ENCODE measurements at places on chromosomes 2 and 18. TPM values are rescaled to one million over a fixed set of nuclear protein-coding genes. Genes with fewer than 3 reads are reported as not detected.

Gene NCKAP1
- polyA plus RNA-seq, result 139 TPM

GRCh38 chr18:9737472-9738121, 29.5 kb downstream of the RAB31 start:
- peak; percentile 52 for DNase-seq

Gene GDF7
- polyA plus RNA-seq, result 7.8 TPM

GRCh38 chr2:121599963-121600651, 49.2 kb downstream of the CLASP1 start:
- no peak for DNase-seq

GRCh38 chr18:79739440-79739778, 58.3 kb upstream of the KCNG2 start:
- no peak for DNase-seq

Gene NOP58
- 93.9 TPM for polyA plus RNA-seq

- no peak for DNase-seq
These were observed 34.1 kb downstream of the INO80D start for GRCh38 chr2:206051912-206052311.

DNA sequence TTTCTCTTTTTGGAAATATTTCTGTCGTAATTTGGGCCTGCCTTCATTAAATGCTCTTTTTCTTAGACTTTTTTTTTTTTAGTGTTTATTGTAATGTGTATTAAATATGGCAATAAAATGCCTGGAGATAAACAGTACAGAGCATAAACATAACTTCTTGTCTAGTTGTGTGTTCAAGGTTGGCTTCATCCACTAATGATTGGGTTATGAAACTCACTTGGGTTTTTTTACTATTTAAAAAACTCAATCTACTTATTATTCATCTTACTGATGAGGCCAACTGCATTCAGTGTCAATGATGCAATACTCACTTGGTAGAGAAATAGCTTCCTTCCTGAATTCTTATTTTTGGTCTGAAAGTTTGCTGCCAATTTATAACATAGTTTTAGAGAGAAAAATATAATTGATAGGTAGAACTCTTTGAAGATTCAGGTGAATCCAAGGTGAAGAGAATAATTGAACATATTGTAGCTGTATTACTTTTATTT, 144.2 kb upstream of the NABP1 start:
- DNase-seq, result no peak

DNA sequence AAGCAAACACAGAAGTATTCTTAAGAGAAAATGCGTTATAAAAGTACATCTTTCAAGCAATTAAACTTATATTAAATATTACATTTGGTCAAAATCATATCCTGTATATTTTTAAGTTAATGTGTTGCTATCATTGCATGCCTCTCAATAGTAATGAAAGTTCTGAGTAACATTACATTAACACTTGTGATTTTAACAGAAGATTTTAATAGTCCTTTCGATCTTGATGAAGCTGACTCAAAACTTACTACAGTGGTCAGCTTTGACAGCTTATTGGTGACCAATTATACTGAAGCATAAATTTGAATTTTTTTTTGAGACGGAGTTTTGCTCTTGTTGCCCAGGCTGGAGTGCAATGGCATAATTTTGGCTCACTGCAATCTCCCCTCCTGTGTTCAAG, 303.3 kb downstream of the GALR1 start:
- DNase-seq, result no peak

Gene IL36B
- not detected for polyA plus RNA-seq

Gene CBLN2
- 10.3 TPM for polyA plus RNA-seq

Gene SPATA3
- not detected for polyA plus RNA-seq

GRCh38 chr2:9710311-9710710, 79.5 kb upstream of the YWHAQ start:
- no peak for DNase-seq

DNA sequence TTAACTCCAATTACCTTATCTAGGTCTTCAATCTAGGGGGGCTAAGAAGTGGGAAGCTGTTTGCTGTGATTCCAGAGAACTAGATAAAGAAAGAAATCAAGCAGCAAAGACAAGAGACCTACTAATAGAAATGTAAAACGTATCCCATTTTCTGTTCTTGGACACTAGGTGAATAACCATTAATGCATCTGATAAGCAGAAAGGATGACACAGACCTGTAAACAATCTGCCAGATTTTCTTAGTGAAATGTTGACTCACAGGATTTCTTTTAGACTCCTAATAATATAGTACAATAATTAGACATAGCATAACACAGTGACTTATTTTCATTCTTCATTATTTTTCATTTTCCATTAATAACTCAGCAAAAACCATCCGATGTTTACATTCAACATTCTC, 1.3 kb downstream of the WDR35 start:
- DNase-seq, result no peak

Gene ACTR1B
- 54.2 TPM for polyA plus RNA-seq

DNA sequence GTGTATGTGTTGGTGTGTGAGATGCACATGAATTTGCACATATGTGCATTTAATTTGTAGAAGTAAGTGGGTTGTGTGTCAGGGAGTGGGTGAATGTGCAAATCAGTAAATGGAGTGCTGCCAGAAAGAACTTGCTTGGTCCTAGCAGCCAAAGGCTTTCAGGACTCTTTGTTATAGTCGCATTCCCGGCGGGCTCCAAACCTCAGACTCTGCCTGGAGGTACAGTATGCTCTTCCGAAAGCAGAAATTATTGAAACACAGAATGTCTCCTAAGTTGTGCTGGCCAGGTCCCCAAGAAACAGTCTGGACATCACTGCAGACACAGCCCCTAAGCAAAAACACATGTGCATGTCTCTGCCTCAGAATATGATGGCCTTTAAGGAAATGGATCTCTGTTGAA, 232.4 kb downstream of the INSIG2 start:
- no peak for DNase-seq

GRCh38 chr2:226981791-226982326, 146.0 kb downstream of the RHBDD1 start:
- DNase-seq, result no peak

DNA sequence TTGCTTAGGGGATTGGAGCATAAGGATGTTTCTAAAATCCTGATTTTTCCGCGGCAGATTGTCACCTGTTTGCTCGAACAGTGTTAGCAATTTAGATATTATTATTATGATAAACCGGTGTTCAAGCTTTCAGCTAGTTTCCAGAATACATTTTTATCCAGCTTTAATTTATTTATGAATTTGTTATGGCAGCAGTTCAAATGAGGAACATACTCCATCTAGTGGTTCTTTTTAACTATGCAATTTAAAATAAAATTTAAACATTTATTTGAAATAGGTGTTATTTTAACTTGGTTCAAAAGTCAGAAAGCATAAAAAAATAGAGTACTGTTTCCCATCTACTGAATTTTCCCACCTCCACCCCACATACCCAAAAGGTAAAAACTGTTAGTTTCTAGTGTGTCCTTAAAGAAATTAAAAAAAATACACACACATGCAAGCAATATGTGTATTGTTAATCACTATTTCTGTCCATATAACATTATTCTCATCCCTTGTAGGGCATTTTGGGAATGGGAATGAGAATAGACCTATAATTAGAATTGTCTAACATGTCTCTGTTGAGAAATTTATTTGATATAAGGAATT, 23.2 kb downstream of the ACOXL start:
- no peak for DNase-seq

Gene NT5DC4
- polyA plus RNA-seq, result 0.14 TPM

DNA sequence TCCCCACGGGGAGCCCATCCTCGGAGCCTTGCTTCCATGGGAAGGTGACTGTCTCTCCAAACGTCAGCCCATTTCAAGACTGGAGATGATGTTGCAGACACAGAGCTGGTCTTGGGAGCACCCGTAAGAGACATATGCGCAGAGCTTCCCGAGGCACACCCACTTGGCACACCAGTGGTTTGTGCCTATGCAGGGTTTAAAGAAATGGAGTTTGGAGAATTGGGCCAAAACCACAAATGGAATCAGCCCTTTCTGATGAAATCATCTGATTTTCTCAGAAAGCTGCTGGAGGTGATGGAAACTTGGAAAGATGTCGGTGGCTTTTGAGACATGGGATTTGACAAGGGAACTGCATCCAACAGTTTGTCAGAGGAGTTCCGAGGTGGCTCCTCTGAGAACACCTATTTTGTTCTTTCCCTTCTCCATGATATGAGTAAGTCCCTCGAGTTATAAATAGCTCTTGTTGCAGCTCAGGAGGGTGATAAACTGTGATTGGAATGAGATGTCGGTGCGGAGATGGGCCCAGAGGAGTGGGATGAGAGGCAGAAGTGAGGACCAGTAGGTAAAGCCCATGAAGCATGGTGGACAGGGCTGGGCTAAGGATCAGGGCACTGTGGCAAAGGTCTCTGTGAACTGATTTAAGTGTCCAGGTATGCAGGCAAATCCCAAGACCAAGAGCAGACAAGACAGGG, 225.7 kb downstream of the ACKR3 start:
- DNase-seq, result no peak

Gene MMADHC
- 110 TPM for polyA plus RNA-seq

Gene PLCL1
- polyA plus RNA-seq, result 16.5 TPM

DNA sequence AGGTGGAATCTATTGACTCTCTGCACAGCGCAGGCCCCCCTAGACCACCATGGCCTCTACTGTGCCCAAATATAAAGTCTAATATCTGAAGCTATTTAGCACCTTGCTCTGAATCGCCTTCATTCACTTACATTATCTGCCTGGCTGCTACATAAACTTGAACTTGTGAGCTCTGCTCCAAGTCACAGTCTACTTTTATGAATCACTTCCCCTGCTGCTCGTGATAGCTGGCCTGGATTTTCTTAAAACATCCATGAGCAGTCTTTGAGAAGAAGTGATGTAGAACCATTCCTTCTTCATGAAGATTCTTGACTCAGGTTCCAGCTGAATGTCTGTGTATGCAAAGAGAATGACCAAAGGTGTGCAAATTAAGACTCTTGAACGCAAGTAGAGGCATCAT, 359.5 kb downstream of the RND3 start:
- DNase-seq, result no peak

GRCh38 chr2:33484042-33484621, 7.7 kb downstream of the RASGRP3 start:
- no peak for DNase-seq

GRCh38 chr18:63141778-63142176, 177.8 kb downstream of the BCL2 start:
- DNase-seq, result no peak

- no peak for DNase-seq
These were observed 71.1 kb upstream of the SESTD1 start for GRCh38 chr2:179335732-179336131.

- DNase-seq, result no peak
These were observed 104.6 kb downstream of the CAPN13 start for GRCh38 chr2:30702694-30703093.

Gene SCYGR4
- not detected for polyA plus RNA-seq

Gene HMSD
- 1.3 TPM for polyA plus RNA-seq

Gene MAP3K19
- polyA plus RNA-seq, result 0.47 TPM

- DNase-seq, result no peak
These were observed 450.7 kb downstream of the TNS1 start for GRCh38 chr2:217552081-217552480.

GRCh38 chr2:166333801-166334200, 41.9 kb downstream of the SCN9A start:
- no peak for DNase-seq

- no peak for DNase-seq
These were observed 38.3 kb upstream of the IL1R1 start for GRCh38 chr2:102103992-102104871.

- DNase-seq, result no peak
These were observed 537.2 kb upstream of the DCC start for GRCh38 chr18:51802569-51803428.

DNA sequence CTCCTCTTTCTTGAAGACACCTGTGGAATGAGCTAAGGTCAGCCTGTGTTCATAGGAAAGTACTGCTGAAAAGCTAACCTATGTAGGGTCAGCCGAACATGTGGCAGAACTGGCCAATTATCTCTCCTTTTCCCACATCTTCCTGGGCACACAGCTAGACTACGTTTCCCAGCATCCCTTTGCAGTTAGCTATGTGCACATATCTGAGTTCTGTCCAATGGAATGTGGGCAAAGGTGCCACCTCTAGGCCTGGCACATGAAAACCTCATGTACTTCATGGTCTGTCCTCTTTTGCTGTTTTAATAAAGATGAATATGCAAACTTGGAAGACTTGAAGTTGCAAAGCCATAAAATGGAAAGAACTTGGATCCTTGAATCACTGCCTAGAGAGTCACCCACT, 352.6 kb downstream of the TNS1 start:
- no peak for DNase-seq

DNA sequence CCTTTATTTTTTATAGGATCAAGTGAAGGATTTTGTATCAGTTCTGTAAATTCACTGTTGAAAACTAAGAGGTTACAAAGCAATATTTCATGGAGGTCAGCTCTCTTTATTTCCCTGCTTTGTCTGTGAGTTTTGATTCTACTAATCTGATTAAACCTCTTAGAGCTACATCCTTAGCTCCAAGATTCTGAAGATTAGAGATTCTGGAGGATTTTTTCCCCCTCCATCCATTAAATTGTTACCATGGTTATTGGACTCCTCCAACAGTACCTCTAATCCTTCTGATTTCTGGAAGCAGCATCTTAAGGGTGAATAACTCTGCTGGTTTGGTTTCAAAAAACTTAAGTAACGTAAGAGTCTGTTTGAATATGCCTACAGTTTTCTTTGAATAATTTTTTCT, 110.0 kb downstream of the TANC1 start:
- no peak for DNase-seq

DNA sequence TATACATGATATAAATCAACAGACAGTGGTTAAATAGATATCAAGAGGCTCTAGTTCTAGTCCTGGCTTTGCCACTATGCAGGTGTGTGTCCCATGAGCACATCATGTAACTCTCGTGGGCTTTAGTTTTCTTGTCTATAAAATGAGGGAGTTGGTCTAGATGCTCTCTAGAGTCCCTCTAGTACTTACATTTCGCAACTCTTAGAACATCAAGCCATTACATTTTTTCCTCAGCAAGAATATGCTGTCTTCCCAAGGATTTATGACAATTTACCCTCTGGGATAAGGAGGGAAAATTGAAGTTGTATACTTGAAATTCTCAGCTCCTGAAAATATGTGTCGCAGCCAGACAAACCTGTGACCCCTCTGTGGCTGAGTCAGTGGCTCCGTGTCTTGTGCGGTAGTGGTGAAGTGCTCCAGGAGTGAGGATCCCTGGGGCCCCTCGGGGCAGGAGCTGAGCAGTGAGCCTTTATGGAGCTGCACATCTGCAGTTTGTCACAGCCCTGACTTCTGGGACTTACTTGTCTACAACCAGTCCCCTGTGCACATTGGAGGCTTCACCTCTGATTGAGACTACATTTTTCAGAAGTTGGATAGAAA, 6.8 kb downstream of the PKP4 start:
- no peak for DNase-seq

DNA sequence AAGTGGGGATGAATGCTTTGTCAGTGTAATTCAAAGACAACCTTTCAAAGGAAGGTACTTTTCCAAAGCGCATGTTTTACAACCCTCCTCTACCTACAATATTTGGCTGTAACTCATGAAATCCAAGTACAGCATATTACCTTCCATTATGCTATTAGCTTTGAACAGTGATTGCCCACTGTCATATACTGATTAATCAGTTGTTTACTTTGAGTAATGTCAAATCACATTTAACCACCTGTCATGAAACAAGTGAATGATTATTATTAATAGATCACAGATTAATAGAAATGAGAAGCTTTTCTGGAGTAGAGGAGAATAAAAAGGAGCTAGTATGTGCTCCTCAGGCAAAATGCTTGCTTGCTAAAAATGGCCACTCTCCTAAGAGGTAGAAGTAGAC, 150.5 kb upstream of the SMAD7 start:
- DNase-seq, result no peak

GRCh38 chr2:12407160-12407559, 309.6 kb upstream of the TRIB2 start:
- no peak for DNase-seq
